RCC 7860 (cell line): ENCODE measurements at places on chromosomes 3 and 15.
A peak's percentile ranks its signal among the peaks of the same experiment; 100 is the strongest.

GRCh38 chr3:116056280-116056679, 389.0 kb downstream of the LSAMP start:
- DNase-seq: no peak

- DNase-seq: no peak
Observed at GRCh38 chr3:184734903-184735701, 23.2 kb upstream of the MAGEF1 start.

DNA sequence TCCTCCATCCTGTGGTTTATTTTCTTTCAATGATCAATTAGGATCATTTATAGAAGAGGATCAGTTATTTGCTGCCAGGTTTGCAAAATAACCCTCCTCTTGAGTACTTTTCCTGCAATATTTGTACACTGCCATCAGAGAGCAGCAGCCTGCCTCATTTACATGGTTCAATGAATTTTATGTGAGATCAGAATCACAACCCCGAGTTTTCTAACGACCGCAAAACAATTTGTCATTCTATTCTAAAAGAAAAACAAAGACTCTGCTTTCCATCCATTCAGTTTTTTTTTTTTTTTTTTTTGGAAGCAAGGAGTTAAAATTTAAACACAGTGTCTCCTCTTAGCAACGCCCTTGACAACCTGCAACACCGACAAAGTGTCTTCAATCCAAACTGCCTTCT, 146.9 kb downstream of the RAB11A start:
- DNase-seq: peak; percentile 22

DNA sequence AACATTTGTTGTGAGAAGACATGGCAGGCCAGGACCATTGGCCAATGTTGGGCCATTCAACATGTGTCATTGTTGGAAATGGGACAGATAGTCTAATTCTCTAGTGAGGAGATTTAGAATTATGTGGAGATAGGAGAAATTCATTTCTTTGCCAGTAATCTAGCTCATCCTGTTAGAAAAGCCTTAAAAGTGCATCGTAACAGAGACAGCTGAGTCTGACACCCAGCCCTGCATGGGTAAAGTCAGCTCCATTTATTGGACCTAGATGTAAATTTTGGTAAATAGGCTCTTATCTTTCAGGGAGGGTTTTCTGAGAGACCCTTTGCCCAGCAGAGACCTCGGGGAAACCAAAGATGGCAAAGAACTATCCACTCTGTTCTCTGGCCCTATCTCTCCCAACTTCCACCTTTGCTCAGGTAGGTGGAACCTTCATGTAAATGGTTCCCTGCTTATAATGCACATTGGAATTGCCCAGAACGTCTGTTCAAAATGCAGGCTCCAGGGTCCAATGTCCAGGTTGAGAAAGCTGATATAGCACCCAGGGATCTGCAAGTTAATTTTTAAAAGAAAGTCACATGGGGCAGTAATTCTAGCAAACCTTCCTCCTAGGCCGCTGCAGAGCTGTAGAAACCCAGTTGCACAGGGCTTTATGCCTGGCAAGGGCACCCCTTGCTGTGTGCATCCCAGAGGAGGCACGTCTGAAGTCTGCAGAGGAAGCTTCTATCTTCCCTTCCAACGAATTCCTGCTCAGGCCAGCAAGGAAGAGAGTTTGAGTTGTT, 365.9 kb upstream of the PROK2 start:
- DNase-seq: no peak

- no peak for DNase-seq
Observed at GRCh38 chr3:23659840-23660430, 145.8 kb upstream of the UBE2E1 start.

- DNase-seq: peak; percentile 71
Observed at GRCh38 chr15:58498821-58499580, 67.2 kb downstream of the LIPC start.

DNA sequence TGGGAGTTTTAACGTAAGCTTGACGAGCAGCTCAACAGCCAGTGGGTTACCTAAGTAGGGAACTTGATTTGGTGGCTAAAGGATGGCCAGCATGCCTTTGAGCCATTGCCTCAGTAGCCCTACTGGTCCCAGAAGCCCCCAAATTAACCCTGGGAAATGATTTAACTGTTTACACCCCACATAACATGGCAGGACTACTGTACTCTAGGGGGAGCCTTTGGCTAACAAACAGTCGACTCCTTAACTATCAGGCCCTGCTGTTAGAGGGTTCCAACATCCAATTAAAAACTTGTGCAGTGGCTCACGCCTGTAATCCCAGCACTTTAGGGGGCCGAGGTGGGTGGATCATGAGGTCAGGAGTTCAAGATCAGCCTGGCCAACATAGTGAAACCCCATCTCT, 9.4 kb upstream of the SMCO1 start:
- DNase-seq: no peak

GRCh38 chr15:100250176-100250800, 91.5 kb downstream of the ADAMTS17 start:
- DNase-seq: no peak

DNA sequence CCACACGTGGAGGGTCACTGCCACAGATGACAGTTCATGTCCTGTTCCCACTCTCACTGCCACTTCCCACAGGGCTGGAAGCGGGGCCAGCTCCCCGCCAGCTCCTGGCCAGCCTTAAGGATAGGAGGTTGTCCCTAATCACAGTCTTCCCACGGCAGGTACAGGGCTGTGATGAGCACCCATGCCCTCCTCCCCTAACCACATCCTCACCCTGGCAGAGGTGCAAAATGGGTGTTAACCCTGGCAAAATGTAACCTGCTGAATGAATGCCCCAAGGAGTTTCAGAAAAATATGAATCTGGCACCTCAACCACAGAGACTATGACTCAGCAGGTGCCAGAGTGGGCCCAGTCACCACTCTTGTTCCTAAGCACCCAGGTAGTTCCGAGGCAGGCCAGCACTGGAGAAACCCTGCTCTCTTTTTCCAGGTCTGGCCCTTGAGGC, 185.1 kb upstream of the TPM1 start:
- DNase-seq: peak; percentile 79

GRCh38 chr3:4548780-4549179, 55.6 kb downstream of the ITPR1 start:
- no peak for DNase-seq

DNA sequence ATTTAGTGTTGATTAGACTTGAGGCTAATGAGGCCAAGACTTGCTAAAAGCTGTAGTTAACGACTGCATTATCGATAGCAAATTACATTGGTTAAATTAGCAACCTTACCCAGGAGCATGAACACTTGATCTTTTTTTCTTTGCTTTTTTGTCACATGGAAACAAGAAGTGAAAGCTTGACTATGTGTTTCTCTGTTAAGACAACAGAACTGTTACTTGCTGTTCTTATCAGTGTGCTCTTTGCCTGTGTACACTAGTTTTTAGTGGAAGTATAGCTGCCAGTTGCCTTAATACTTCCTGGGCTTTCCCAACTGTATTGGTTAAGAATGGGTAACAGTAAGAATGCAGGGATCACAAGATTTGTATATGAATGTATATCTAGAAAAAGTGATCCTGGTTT, 625.5 kb downstream of the NAALADL2 start:
- no peak for DNase-seq

DNA sequence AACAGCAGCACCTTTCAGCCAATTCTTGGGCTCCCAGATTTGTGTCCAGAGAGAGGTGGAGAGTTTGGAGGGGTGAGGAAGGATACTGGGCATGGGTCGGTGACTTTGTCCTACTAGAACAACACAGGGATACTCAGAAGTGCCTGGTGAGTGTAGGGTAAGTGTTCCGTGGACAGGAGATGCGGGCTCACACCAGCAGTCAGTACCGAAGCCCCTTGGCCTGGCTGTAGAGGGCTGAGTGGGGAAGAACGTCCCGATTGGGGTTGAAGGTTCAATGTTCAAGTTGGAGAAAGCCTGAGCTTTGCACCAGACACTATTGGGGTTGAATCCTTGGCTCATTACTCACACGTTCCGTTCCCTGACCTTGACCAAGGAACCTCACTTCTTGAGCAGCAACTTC, 40.8 kb upstream of the SLC6A11 start:
- no peak for DNase-seq

- DNase-seq: no peak
Observed at GRCh38 chr3:131803113-131803512, 231.7 kb downstream of the CPNE4 start.

DNA sequence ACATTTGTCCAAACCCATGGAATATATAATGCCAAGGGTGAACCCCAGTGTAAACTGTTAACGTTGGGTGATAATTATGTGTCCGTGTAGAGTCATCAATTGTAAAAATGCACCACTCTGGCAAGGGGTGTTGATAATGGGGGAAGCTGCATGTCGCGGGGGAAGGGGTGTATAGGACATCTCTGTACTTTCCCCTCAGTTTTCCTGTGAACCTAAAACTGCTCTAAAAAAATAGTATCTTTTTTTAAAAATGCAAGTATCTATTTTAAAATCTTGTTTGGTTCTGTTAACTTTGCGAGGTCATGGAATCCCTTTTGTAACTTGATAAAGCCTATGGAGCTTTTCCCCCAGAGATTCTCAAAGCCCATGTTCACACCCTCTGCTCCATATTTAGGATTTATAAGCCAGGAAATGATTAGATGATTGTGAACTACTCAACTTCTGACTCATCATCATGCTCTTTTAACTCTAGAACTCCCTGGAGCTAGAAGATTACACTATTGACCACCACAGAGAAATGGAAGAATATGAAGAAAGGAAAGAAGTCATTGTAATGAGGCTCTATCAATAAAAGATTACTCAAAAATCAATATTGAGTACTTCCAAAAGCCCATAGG, 56.1 kb upstream of the C3orf49 start:
- no peak for DNase-seq

DNA sequence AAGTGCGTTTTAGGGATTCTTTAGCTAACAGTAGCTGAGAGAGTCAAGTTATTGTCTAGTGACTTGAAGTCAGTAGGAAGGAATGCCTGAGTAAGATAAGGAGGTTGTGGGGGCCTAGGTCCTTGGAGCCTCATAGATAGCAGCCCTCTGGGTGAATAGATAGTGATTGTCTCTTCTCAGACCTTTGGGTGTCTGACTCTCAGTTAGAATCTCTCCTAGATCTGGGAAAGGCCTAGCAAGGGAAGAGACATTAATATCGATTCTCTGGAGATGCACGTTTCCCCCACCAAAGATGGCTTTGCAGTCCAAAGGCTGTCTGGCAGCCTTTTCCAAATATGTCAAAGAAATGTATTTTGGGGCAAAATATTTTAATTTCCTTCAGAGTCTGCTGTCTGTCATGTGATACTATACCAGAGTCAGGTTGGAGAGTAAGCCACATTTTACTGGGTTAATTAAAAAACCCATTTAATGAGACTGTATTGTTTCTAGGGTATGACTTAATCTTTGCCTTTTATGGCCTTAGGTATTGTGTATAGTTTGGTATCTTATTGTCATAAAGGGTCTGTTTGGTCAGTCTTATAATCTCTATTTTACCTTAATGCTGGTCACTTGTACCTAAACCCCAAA, 92.2 kb downstream of the ST6GAL1 start:
- no peak for DNase-seq

- no peak for DNase-seq
Observed at GRCh38 chr3:26108846-26109489, 319.1 kb downstream of the OXSM start.

GRCh38 chr15:56234804-56235203, 8.9 kb downstream of the RFX7 start:
- DNase-seq: no peak

GRCh38 chr3:127288921-127289705, 1.3 kb upstream of the PRR20G start:
- DNase-seq: no peak

DNA sequence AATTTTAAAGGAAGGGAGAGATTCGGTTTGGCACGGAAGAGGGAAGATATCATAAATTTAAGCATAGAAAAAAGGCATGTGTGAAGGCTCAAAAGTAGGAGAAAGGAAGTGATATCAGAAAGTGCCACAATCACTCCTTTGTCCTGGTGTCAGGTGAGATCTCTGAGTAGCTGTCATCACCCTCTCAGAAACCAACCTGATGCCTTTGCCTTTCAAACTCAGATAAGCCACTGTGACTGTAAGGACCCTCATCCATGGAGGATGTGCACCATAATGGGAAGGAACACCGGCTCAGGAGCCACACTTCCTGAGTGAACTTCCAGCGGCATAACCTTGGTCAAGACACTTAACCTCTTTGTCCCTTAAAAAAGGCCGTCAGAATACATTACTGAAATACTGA, 318.7 kb upstream of the SEMA6D start:
- DNase-seq: no peak

DNA sequence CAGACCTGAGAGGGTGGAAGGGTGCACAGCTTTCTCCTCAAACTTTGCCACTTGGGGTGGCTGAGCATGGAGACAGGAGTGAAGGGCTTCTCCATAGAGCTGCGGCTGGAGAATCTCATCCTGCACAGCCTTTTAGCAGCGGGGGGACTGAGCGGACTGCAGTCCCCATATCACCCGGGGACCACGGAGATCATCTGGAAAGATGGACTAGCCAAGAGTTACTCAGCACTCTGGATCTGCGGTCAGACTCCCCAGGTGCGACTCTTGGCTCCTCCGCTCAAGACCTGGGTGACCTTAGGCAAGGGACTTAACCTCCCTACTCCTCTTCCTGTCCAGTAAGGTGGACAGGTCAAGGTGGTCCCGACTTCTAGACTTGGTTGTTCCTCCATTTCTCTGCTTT, 125.8 kb upstream of the MEF2A start:
- no peak for DNase-seq

- peak; percentile 78 for DNase-seq
Observed at GRCh38 chr3:65006300-65006739, 318.5 kb upstream of the ADAMTS9 start.

DNA sequence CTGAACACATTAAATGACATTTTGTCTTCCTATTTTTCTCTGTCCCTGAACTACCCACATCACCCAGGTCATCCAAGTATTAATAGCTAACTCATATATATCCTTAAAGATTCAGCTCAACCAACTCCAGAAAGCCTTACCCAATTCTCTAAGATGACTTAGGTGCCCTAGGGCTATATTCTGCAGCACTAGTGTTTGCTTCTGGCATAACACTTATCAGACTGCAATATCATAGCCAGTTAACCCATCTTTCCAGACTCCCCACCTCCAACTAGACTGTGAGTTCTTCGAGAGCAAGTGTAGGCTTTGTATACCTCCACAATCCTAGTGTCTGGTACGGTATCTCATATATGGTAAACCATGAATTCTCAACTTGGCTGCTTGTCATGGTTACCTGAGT, 50.7 kb downstream of the SST start:
- no peak for DNase-seq

DNA sequence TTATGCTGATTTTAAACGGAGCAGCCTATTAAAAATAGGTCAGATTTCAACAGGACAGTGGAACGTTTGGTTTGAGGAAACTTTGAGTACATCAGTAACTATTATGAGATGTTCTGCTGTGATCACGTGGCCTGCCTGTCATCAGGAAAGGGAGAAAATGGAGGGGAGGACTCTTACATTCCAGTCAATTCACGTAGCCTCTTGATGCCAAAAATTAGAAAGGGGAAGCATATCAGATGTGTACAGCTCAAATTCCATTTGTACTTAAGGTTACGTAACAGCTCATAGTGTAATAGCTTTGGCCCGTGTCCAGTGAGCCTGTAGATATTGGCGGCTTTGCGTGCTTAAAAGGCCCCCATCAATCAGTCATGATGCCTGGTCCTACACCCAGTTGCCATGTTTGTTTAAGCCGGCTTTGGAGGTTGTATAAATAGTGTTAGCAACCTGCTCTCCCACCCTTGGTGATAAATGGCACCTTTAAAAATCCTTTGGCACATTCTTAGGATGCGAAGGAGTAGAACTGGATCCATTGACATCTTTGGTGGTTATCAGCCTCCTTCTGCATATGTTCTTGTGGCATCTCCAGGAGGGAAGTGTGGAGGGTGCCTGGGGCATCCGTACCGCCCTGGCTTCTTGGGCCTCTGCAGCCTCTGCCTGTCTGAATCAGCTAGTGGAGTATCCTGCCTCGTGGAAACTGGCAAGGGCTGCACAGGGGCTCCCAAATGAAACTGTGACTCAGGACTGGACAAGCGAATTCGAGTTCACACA, 163.9 kb downstream of the THSD4 start:
- DNase-seq: no peak

- DNase-seq: no peak
Observed at GRCh38 chr15:61031532-61031931, 197.6 kb downstream of the RORA start.
